ENCODE measurements at places on chromosomes 2 and 18.

- DNase-seq, result no peak
These were observed 3.2 kb upstream of the ANKRD53 start for GRCh38 chr2:70975237-70975636.

- no peak for DNase-seq
These were observed 27.6 kb upstream of the UGP2 start for GRCh38 chr2:63814114-63814513.

GRCh38 chr2:19900931-19901441 lies 797 bp downstream of the TTC32 start:
- no peak for DNase-seq

DNA sequence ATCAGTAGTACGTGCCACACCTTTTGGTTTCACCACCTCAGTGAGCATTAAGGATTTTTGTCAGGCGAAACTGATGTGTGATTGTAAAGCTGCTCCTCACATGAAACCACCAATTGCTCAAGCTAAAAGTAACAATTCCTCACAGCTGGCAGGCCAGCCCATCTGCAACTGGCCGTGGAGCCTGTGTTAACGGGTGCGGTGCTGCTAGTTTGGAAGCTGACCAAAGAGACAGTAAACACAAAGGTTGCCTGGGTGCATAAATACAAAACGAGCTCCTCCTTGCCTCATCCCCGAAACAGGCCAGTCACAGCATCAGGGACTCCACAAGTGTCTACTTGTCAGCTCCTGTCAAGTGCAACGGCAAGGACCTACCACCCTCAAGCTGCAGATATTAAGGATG lies 32.0 kb downstream of the LGALSL start:
- no peak for DNase-seq

DNA sequence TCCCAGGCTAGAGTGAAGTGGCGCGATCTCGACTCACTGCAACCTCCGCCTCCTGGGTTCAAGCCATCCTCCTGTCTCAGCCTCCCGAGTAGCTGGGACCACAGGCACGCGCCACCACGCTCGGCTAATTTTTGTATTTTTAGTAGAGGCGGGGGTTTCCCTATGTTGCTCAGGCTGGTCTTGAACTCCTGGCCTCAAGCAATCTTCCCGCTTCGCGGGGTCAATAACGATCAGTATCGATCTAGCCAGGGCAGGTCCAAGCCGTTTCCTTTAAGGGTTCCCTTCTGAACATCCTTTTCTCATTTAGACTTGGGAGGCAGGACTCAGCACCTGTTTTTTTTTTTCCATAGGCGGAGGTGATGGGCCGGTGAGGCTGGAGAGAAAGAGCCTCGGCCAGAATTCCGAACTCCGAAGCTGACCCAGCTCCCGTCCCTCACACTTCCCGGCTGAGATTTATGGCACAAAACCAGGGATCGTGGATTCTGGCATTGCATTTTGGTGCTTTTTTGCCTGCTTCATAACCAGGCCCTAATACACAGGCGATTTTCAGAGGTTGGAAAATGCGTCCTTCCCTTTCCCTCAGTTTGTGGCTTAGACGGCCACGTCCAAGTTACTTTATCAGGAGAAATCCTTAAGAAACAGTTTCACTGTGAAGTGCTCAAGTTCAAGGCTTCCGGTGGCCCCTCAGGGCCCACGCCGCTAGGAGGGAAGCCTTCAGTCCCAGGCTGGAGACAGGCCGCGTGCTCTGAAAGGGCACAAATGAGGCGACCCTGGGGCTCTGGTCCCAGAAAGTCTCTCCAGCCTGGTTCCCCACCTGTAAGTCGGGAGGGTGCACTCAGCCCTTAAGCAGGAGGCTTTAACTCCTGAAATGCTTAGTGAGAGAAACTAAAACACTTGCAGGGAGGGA lies 998 bp upstream of the SLC66A3 start:
- DNase-seq, result no peak

- DNase-seq, result no peak
These were observed 257.1 kb downstream of the PRKCE start for GRCh38 chr2:45908316-45909170.

- DNase-seq, result no peak
These were observed 90.4 kb upstream of the NOSTRIN start for GRCh38 chr2:168712053-168712452.

DNA sequence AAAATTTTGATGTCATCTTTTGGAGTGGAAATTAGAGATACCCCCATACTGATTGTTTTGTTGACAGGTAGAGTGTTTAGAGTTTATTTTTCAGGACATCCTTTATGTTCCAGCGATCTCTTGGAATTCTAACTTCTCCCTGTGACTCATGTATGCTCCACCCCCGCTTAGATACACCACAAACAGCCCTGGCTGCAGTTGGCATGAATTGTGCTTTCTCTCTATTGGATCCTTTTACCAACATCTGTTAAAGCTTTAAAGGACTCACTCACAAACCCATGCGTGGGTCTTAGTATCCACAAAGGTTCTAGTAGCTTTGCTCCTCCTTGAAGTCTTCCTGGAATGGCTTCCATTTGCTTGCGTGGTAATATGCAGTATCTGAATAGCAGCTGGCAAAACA lies 409.5 kb upstream of the POU3F3 start:
- no peak for DNase-seq

- no peak for DNase-seq
These were observed 2.8 kb downstream of the FOSL2 start for GRCh38 chr2:28395334-28396061.

DNA sequence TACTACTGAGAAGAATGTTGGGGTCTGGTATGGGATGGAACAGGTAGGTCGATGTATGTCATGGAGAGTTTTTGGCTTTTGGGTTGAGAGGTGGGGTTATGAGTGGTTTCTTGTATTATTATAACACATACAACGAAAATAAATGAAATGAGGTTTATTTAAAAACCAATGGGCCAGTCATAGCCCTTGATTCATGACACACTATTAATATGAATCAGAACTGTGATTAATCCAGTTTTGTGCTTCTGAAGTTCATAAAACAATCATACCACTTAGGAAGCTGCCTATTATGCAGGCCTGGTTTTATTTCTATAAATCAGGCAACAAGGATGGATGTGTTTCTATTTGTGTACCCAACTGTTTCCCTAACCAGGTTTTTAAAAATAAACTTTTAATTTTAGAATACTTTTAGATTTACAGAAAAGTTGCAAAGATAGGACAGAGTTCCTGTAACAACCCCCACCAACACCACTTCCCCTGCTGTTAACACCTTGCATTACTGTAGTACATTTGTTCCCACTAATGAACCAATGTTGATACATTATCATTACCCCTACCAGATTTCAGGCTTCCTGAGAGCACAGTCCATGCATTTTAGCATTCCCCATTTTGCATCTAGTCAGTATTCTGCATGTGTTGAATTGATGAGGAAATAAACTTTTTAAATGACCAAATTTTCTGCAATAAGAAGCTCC lies 37.5 kb upstream of the NCOA1 start:
- no peak for DNase-seq

- DNase-seq, result no peak
These were observed 114.4 kb upstream of the CHRNA1 start for GRCh38 chr2:174878537-174879147.

- DNase-seq, result no peak
These were observed 36.3 kb upstream of the CTDP1 start for GRCh38 chr18:79643054-79643984.

- DNase-seq, result no peak
These were observed 269.5 kb downstream of the EIPR1 start for GRCh38 chr2:3108105-3108504.

GRCh38 chr2:22944143-22944542 lies 440.8 kb upstream of the KLHL29 start:
- DNase-seq, result no peak

GRCh38 chr2:184598316-184599053 lies at the start of gene ZNF804A:
Gene ZNF804A (plus strand): TSS chr2:184598529. CDS start chr2:184598960, 431 bp downstream.
- DNase-seq, result no peak

DNA sequence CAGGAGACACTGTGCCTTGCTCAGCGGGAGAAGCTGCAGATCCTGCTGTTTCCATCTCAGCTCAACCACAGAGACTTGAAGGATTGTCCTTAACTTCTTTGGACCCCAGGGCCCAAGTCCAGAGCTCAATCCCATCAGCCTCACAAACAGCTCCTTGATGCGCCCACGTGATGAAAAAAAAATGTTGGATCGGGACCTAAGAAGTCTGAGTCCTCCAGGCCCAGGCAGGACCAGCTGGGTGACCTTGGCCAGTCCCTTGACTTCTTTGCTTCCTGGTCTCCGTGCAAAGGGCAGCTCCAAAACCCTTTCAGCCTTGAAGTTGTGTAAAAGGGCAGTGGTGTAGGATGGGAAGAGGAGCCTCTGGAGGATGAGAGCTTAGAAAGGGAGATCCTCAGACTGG lies 175.5 kb downstream of the ZFP36L2 start:
- DNase-seq, result no peak

All from stimulated activated CD8-positive, alpha-beta memory T cell treated with anti-CD3 and anti-CD28 coated beads, Interleukin-7, amount 100 ng/mL, for 4 hours (primary cell).